ENCODE measurements at places on chromosomes 1 and 21.

GRCh38 chr21:43741423-43742096 is 22.6 kb downstream of the PDXK start:
- no peak for DNase-seq

- no peak for DNase-seq
Measured at GRCh38 chr1:185961664-185962063, 227.5 kb downstream of the HMCN1 start.

GRCh38 chr1:224438989-224439388 is 4.4 kb upstream of the WDR26 start:
- DNase-seq = no peak

DNA sequence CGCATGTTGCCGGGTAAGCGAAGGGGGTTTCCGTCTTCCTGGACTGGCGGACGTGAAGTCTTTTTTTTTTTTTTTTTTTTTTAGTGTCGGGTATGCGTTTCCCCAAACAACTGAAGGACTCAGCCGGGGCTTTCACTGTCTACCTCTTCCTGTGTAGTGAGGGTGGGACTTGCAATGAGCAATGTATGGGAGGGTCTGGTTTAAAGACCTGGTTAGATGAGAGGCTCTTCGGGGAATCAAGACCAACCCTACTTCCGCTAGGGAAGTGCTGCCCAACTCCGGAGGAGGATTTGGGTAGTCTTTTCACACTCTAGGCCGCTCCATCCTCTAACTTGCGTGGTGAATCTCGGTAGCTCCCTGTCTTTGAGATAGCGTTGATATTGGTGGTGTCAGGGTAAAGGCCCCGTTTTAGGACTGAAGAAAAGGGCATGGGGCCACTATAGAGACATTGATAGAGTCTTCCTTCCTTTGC is 754 bp downstream of the PRRC2C start:
- no peak for DNase-seq

DNA sequence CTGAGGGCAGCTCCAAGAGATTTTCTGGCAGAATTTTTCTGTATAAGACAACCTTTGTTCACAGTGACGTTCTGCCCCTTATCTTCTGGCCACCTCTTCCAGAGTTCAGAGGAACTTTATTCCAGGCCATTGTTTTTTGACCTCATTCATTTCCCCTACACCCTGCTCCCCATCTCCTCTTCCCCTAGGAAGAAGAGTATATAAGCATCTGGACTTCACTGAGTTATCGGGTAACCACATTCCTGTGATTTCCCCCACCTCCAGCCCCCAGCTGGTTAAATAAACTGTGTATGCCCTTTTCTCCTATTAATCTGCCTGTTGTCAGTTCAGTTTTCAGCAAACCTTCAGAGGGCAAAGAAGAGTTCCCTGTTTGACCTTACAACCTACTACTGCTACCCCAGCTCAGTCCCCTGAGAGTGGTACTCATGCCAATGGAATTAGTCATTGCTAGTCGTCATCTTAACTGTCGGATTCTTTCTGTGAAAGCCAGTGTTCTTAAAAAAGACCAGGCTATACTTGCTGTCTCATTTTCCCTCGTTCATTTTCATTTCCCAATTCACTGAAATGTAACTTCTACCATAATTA is 14.3 kb upstream of the ALG14 start:
- peak; percentile 54 for DNase-seq

GRCh38 chr1:25617625-25618432 is 1.2 kb downstream of the MAN1C1 start:
- DNase-seq = no peak

DNA sequence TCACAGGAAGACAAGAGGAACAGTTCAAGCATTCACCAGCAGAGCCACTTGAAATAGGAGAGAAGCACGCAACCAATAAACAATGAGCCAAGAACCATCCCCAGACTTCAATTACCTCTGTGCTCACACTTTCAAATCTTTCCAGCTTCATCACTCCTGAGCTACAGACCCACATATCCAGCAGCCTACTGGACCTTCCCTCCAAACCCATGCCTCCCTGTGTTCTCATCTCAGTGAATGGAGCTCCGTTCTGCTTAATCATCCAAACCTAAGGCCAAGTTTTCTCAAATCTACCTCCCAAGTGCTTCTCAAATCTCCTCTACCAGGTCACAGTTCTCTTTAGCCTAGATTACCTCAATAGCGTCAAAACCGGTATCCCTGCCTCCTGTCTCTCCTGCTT is 3.7 kb downstream of the PEF1 start:
- DNase-seq = no peak

DNA sequence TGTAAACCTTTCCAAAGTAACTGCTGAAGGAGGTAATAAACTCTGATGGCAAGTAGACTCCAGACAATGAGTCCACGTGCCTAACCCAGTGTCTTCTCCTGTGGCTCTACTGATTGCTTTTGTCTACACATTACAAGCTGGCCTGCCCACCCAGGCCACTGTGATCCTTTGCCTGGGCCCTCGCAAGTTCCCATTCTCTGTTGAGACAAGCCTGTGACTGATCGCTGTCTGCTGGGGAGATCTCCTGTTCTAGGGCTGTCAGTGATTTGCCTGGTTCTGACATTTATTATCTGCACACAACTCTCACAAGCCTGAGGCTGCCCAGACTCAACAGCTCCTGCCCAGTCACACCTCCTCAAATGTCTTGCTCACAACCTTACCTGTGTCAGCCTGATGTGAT is 81.4 kb downstream of the CYYR1 start:
- DNase-seq = no peak

DNA sequence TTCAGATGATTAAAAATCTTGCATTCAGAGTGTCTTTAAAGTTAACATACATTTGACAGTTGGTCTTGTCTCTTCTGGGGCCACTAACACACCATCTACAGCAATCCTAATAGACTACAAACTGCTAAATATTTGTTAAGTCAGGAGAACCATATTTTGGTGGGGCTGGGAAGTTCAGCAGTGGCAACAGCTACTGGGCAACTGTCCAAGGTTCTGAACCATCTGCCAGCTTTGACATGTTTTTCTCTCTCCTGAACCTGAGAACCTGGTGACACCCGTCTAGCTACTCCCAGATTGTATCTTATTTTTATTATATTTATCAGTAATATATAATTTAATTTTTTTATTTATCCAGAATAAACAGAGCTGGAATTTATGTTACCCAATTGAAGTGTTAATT is 199.0 kb upstream of the DPYD start:
- DNase-seq = no peak

DNA sequence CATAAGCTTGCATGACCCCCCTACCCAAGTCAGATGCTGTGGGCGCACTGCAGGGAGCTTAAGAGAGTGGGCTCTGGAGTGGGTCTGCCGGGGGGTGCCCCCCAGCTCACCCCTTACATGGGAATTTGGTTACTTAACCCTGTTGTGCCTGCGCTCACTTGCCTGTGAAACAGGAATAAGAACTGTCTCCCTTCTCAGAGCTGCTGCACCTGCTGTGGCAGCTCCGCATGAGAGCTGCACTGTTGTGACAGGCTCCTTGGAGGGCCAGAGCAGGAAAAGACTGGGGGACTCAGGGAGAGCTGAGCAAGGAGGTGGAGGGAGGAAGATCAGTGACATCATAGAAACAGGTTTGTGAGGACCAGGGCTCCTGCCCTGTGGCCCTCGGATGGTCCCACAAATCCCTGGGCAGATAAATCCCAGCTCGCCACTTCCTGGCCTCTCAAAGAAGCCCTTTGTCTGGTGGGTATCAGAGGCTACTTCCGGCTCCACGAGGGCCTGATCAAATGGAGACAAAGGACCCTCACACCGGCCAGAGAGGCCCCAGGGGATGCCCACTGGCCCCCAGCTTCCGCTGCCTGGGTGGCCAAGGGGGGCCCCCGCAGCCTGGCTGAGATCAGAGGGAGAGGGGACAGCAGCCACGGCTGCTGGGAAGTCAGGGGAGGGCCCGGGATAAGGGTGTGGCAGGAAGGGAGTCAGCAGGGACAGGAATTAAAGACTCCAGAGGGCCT is 28.9 kb upstream of the LAPTM5 start:
- DNase-seq = no peak

- peak; percentile 23 for DNase-seq
Measured at GRCh38 chr1:215845234-215845891, 278.3 kb downstream of the KCTD3 start.

DNA sequence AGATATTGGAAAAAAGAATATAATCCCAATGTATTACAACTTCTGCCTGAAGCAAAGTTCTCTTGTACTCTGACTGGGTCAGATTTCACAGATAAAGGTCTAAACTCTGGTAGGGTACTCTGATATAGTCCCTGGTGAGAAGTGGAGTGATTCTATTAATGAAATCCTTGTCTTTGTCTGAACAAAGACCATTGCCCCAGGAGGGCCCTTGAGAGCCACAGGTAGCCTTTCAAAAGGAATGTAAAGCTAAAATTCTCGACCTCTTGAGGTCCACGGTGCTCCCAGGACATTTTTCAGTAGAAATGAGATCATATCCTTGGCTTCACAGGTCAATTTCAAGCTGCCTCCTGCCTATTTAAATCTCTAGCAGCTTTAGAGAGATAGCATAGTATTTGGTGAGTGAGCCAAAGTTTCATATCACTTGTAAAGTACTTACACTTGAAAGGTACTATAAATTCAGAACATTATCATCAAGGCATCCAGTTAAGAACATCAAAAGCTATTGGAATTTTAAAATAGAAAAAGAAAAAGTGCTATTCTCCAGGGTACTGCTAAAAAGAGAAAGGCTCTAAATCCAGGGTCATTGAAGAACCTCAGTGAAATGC is 10.1 kb downstream of the TNNI3K start:
- no peak for DNase-seq

DNA sequence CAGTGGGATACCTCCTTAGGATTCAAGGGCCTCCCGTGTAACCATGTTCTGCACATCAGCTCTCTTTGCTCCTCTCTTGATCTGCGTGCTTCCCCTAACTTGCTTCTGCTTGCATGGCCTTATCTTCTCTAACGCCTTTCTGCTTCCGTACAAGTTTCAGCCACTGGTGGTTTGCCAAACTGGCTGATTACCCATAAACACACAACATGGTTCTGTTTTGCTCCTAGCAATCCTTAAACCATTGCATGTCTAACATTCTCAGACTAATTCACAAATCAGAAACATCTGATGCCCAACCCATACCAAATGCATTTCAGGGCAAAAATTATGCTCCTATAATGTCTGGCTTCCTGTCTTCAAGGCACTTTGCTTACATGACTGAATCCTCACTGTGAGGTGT is 166.4 kb downstream of the PBX1 start:
- no peak for DNase-seq

- DNase-seq = no peak
Measured at GRCh38 chr1:44785029-44785380, 3.0 kb downstream of the BEST4 start.

DNA sequence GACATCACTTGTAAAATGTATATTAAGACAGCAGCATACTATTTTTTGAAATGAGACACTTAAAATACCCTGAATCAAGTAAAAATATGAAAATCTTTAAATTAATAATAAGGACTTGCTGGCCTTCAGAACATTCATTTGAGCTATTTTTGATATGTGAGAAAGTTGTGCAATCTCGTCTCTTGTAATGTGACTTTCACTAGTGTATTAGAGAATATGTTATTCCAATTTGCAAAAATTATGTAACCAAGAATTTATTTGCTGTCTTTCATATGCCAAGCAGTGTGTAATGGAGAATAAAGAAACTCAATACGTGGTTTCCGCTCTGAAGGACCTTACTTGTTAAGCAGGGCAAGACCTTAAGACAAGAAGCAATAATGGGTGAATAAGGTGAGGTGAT is 375.0 kb upstream of the RUNX1 start:
- DNase-seq = no peak

- DNase-seq = no peak
Measured at GRCh38 chr1:95278173-95279006, 44.4 kb downstream of the RWDD3 start.

GRCh38 chr21:41600961-41601572 is 93.1 kb upstream of the TMPRSS2 start:
- DNase-seq = no peak

GRCh38 chr1:76281306-76281705 is 206.8 kb downstream of the ST6GALNAC3 start:
- DNase-seq = no peak

DNA sequence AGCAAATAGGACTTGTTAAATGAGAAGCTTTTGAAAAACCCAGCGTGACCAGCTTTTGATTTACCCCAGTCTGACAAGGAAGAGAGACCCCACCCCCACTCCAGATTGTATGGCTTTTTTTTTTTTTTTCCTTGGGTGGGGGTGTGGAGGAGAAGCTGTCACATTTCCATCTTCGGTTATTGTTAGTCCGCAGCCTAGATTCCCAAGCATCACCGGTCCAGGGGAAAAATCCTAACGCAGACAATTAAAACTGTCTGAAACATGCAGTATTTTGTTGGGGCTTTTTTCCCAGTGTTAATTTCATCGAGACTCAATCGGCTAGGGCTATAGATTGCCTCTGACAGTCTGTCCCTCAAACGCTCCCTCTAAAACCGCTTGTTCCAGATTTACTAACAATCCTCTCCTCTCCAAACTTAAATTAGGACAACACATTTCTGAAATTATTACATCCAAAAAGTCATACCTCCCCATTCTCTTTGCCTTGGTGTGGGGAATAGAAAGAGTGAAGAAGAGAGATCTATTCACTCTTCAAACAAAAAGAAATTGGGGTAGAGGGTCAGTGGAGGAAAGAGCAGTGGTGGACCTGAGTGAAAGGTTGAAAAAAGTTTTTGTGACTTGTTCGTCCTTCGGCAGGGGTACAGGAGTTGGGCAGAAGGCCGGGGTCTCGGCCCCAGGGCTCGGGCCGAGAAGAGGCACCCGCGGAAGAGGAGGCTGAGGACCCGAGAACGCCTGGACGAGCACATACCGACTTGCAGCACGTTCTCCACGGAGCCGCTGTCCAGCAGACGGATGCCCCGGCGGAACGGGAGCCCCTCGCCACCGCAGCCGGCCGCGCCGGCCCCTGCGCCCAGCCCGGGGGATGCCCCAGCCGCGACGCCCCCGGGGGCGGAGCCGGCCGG is 1.1 kb downstream of the ZSWIM5 start:
- no peak for DNase-seq

DNA sequence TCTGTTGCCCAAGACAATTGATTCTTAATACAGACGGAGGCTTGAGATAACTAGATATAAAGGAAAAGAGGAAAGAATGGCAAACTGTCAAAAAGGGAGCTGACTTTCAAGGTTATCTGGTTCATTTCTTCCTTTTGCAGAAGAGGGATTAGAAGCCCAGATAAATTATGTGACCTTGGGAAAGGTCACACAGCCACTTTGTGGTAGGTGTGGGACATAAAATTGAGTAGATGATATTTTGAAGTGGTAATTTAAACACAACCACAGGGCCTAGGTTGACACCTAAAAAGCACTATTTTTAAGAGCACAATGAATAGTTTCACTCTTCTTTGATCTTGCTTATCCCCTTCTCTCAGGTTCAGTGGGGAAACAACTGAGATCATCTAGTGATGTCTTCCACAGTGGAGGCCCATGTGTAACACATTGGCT is 16.9 kb upstream of the KIAA0040 start:
- DNase-seq = no peak

DNA sequence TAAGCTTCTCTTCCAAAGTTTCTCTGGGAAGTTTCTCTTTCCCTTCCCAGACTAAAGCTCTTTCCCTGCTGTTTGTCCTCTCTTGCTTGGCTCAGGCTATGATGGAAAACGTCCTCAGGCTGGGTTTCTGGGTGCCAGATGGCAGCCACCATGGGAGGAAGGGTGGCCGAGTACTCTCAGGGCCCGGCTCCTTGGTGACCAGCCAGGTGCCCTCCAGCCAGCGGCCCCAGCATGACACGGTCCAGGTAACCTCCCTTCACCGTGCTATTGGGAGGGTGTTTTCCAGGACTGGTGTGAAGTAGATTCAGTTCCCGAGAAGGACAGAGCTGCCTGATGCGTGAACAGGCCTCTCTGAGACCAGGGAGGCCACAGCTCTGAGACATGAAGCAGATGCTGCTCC is 60.3 kb downstream of the KIF26B start:
- no peak for DNase-seq

Data from epithelial cell of proximal tubule (primary cell).